NCI-H1436 treated with DMSO at 0.1 percent for 48 hours (cell line): ENCODE measurements at places on chromosomes 12 and 14.

- DNase-seq = no peak
These were observed 6.0 kb upstream of the SLC6A12 start for GRCh38 chr12:219891-220352.

DNA sequence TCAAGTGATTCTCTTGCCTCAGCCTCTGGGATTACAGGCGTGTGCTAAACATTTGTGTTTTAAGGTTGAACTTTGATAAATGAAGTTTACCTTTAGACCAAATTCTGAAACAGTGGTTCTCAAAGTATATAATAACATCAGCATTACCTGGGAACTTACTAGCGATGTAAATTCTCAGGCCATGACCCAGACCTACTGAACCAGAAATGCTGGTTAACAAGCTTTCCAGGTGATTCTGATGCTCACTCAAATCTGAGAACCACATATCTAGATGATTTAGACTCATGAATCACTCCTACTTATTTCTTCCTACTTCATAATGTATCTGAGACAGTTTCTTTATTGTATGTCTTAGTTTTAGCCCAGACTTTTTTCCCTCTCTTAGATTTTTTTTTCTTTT lies 43.6 kb downstream of the RAD51B start:
- no peak for DNase-seq

GRCh38 chr14:89540009-89540829 lies 123.2 kb upstream of the FOXN3 start:
- no peak for DNase-seq

- DNase-seq = no peak
These were observed 233.8 kb downstream of the SSPN start for GRCh38 chr12:26429070-26429691.

DNA sequence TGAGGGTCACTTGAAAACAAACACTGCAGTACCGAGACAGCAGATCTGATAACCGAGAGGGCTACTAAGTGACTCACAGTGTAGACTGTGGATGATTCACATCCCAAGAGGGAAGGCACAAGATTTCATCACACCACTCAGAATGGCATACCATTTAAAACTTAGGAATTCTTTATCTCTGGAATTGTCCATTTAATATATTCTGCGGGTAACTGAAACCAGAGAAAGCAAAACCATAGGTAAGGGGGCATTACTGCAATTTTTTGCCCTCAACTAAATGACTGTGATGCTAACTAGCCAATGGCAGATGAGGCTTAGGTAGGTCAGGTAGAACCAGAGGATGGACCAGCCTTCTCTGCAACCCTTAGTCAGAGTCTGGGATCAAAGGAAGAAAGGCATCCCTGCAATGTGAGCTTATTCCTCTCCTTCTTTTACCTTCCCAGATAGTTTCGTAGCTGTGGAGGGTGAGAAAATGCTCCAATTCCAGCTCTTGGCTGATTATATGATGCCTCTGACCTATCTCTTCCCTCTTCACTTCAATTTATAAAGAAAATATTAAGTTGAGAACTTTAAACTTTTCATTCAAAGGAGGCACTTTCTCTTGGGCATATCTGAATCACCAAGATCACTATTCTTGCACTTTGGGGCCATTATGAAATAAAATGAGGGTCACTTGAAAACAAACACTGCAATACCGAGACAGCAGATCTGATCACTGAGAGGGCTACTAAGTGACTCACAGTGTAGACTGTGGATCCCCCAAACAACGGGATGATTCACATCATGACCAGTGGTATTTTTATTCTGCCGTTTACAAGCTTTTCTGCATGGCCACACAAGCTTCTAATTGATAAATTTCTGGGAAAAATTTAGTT lies 6.8 kb downstream of the ART4 start:
- no peak for DNase-seq

- no peak for DNase-seq
These were observed 3.0 kb upstream of the KRT78 start for GRCh38 chr12:52851787-52852186.

DNA sequence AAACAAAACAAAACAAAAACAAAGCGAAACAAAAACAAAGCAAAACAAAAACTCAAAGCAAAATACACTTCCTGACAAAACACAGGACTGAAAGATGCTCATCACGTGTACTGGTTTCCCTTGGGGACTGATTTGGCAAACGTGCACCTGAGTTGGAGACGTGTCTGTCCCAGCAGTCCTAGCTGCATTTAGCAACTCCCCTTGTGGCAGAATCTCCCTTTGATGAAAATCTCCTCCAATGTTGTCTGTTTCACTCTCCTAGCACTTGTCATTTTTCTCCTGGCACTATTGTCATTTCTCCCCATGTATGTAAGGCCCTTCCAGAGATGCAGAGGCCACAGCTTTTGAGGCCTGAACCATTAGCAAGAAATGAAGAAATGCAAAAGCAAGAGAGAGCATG lies 6.8 kb upstream of the SLC24A4 start:
- DNase-seq = no peak

DNA sequence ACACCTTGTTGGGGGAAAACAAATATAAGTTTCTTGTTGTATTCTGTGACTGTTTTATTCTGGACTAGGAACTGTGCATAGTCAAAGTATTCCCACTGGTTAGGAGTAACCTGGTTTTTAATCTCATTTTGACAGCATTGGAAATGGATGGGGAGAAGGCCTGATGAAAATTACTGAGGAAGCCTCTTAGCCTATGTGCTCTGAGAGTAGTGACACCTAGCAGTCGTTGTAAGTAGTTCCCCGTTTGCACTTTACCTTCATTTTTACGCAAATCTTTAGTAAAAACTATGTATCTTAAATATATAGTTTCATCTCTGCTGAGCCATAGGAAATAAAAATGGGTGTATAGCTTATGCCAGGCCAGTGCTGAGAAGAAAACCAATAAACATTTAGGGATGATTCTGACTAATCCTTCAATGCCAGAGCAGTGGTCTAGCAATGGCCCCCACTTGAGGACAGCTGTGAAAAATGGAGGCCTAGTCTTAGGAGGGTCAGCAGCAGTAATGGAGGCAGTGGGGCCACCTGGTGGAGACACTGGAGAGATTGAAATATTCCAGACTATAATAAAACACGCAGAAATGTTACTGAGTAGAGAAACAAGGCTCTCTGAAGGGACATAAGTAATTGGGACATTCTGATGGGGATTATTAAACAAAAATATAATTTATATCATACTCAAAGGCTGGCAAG lies 133.2 kb upstream of the NOVA1 start:
- DNase-seq = no peak

DNA sequence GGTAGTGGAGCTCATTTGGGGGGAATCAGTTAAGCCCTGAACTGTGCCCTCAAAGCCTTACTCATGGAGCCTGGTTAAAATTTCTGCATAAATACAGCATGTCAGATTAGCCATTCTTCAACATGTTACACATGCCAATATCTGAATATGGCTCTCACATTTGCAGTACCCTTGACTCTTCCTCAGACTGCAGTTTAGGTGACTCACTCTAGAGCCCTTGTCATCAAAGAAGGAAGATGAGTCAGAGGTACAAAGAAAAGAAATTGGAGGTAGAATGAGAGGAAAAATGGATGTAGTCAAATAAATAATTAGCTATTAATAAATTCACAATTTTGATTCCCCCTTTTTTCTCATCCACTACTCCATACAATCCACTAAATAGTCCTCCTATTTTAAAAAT lies 23.6 kb upstream of the OR4K2 start:
- DNase-seq = no peak

- DNase-seq = no peak
These were observed 94.1 kb downstream of the GCH1 start for GRCh38 chr14:54808326-54809161.

DNA sequence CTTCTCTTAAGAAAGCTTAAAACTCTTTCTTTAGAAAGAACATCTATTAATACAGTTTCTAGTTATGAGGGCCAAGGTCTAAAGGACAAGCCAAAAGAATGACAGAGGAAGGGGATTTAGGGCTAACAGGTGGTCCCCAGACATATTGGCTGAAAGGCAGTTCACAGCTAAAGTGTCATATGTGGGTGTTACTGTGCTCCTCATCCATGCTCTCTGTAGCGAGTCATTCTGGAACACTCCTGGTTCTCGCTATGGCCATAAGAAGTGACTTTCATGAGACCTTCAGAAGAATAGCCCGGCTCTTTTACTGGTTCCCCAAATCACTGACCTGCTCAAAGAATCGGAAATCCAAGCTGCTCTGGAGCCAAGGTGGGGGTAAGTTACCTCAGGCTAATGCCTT lies 55.0 kb downstream of the TBK1 start:
- DNase-seq = no peak

GRCh38 chr14:92702441-92702918 lies 45.9 kb downstream of the LGMN start:
- DNase-seq = no peak

GRCh38 chr14:66709291-66709690 lies 201.3 kb downstream of the GPHN start:
- no peak for DNase-seq

- no peak for DNase-seq
These were observed 448.6 kb downstream of the RAD51B start for GRCh38 chr14:68268197-68268596.

DNA sequence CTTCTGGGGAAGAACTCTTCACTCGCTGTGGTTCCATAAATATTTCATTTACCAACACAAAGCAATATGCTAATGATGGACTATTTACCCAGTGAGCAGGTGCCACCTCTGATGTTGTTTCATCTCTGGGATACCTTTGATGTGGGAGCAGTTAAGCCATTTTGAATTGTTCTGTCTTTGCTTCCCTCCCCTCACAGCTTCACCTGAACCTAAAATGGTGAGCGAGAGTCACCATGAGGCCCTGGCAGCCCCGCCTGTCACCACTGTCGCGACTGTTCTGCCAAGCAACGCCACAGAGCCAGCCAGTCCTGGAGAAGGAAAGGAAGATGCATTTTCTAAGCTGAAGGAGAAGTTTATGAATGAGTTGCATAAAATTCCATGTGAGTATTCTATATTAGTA lies 352.7 kb downstream of the SYT1 start:
- DNase-seq = no peak

DNA sequence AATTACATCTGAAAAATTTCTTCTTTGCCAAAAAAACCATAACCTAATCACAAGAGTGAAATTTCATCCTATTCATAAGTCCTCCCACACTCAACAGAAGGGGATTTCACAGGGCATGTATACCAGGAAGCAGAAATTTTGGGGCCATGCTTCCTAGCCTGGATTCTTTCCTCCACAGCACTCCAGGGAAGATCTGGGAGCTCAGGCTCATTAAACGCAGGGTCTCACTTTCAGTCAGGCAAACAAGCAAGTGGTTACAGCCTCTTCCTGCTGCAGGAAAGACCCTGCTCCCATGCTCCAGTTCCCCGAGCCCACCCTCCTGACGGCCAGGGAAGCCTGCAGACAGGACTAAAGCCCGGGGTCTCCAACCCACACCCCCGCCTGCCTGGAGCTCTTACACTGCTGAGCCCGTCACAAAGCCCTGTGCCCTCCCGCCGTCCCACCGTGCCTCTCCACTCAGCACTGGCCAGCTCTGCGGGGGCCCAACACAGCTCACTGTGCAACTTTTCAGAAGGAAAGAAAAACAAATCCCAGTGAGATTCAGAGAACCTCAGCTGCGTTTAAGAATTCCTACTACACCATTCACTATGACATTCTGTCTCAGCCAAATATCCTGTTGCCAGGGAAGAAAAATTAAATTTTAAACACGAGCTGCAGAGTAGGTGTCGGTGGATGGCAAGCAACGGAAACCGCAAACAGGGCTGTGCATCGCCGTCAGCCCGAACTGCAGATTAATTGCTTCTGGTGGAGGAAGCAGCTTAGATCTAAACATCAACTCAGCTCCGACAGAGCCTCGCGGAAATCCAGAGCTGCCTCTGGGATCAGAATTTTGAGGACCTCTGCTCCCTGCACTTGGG lies 106.7 kb upstream of the SFSWAP start:
- DNase-seq = no peak

- no peak for DNase-seq
These were observed at the start of gene FBLN5 for GRCh38 chr14:91947475-91948184. TSS of gene FBLN5 (minus strand) at chr14:91947694. CDS start at chr14:91947229, 465 bp downstream.

- DNase-seq = no peak
These were observed 5.5 kb upstream of the SLC24A4 start for GRCh38 chr14:92317511-92317910.

GRCh38 chr14:75511201-75511600 lies 11.1 kb upstream of the BATF start:
- no peak for DNase-seq

DNA sequence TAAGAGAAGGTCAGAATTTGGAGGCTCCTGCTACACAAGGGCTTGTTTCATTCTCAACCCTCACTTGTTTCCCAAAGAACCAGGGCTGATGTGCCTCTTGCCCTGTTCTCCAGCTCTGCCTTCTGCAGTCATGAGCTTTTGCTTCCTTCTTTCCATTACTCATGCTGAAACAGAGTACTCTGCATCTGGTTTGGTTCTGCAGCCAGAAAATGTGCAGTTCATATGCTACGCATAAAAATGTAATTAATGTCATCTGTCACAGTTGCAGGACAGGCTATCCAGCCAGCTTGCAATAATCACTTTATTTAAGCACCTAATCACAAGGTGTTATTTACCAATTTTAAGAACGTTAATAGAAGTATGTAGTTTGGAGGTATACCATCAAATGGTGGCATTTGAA lies 150.2 kb downstream of the SRGAP1 start:
- DNase-seq = no peak

- no peak for DNase-seq
These were observed 116.6 kb upstream of the BCL2L14 start for GRCh38 chr12:11954181-11954580.

GRCh38 chr12:29278673-29279420 lies 102.1 kb downstream of the ERGIC2 start:
- DNase-seq = no peak

DNA sequence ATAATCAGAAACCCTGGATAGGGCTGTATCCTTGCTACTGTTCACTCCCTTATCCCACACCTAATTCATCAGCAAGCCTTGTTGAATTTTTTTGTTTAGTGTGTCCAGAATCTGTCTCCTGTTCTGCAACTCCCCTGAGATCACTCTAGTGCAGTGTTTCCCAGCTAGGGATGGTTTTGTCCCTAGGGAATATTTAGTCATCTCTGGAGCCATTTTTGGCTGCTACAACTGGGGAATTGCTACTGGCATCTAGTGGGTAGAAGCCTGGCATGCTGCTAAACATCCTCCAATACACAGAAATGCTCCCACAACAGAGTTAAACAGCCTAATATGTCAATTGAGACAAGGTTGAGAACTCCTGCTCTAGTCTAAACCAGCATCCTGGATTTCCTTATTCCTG lies 248.0 kb downstream of the NPAS3 start:
- no peak for DNase-seq

- no peak for DNase-seq
These were observed 127.9 kb upstream of the TMEM132D start for GRCh38 chr12:130031571-130032189.
